ENCODE measurements at places on chromosomes 7 and 10. TPM values are rescaled to one million over a fixed set of nuclear protein-coding genes. Genes with fewer than 3 reads are reported as not detected.

NUP205 gene
- 62.2 TPM for total RNA-seq

EPHB4 gene
- total RNA-seq, result 45.6 TPM

NOBOX gene
- total RNA-seq, result not detected

PAPOLB gene
- not detected for total RNA-seq

SPDYE16 gene
- total RNA-seq, result not detected

VWA2 gene
- total RNA-seq, result not detected

SFRP4 gene
- 4.6 TPM for total RNA-seq

CPED1 gene
- not detected for total RNA-seq

MCM7 gene
- total RNA-seq, result 259 TPM

GRID2IP gene
- not detected for total RNA-seq

LMTK2 gene
- 11.0 TPM for total RNA-seq

ARHGAP22 gene
- 4.1 TPM for total RNA-seq

SLC26A3 gene
- total RNA-seq, result not detected

SPDYE1 gene
- not detected for total RNA-seq

TMEM196 gene
- total RNA-seq, result not detected

PDE6C gene
- not detected for total RNA-seq

FAM171A1 gene
- 27.0 TPM for total RNA-seq

MYOF gene
- 227 TPM for total RNA-seq

Measured in A549 treated with DMSO at 1 μM for 4 hours (cell line).